Stimulated activated CD8-positive, alpha-beta memory T cell treated with anti-CD3 and anti-CD28 coated beads, Interleukin-7, amount 100 ng/mL, for 48 hours (primary cell): ENCODE measurements at places on chromosomes 1 and 21.

DNA sequence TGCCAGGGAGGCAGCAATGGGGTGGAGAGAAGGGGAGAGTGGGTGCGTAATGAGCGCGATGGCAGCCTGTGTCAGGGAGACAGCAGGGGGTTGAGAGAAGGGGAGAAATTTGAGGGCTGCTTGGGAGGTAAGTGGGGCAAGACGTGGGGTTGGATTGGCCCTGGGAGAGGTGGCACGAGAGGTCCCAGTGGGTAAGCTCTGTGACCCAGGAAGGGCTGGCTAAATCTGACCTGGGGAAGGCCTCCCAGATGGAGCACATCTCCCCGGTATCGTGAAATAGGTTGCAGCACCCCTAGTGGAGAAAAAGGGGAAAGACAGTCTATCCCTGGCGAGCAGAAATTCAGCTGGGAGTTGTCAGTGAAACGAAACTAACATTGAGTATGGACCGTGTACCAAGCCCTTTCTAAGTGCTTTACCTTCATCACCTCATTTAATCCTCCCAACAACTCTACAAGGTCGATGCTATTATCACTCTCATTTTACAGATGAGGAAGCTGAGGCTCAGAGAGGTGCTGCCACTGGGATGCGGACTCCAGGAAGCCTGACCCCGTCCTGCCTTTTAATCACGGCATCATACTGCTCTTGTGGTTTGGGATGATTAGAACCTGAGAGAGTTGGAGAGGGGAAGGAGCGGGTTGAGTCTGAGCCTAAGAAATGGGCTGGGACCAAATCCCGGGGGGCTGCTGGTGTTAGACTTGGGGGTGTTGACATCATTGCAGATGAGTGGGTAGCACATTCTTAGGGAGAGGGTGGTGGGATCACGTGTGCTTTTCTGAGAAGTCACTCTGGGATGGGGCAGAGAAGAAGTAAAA is 56.6 kb upstream of the RPL11 start:
- no peak for DNase-seq

DNA sequence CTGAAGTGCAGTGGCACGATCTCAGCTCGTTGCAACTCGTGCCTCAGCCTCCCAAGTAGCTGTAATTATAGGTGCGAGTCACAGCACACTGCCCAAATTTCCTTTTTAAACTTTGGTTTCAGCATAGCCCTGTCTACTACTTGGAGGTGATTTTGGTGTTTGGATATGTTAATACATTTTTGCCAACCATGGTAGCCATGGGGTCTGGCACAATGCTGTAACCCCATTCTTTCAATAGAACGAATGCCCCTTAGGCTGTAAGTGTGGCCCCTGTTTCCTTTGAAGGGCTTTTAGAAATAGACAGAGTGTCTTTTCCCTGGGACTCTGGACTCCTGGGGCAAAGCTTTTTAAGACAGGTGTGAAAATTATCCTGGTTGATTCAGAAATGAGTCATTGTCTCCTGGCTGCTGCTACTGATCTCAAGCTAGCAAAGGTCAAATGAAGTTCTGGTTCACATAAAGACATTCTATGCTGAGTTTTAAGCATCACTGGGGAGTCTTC is 141.1 kb upstream of the RUNX1 start:
- DNase-seq, result no peak

GRCh38 chr1:110707232-110707631 is 32.5 kb upstream of the KCNA3 start:
- no peak for DNase-seq

GRCh38 chr1:203036135-203036534 is 9.8 kb downstream of the PPFIA4 start:
- DNase-seq, result no peak

- DNase-seq, result no peak
These were observed 1028.8 kb downstream of the ADGRL2 start for GRCh38 chr1:82829527-82829926.

- DNase-seq, result no peak
These were observed 492 bp downstream of the FOXO6 start for GRCh38 chr1:41361495-41362356.

DNA sequence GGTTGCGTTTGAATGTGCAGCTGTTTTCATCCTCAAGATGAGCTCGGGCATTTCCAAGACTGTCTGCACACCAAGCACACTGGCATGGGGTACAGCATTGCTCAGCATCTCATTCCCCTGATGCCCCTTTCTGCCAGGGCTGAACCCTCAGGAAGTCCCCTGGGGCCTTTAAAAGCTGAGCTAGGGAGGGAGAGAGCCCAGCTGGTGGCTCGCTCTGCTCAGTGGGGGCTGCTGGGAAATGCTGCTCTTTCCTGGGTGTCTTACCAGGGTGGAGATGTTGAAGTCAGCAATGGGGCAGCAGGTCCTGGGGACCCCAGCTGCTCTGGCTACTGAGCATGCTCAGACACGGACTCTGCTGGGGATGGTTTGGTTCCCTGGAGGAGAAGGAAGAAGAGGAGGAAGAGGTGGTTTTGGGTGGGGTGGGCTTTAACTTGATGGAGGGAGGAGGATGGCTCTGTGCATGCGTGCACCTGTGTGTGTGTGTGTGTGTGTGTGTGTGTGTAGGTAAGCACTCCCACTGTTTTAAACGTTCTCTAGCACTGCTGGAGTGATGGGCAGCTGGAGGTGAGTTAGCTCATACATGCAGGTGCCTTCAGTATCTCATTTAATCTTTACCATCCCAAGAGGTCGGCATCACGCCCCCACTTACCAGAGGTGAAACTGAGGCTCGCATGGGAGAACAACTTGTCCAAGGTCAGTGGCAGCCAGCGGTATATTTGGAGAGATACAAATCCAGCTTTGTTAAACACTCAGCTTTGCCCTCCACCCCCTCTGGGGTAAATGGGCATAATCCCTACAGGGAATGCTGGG is 40.9 kb downstream of the ACTL8 start:
- DNase-seq, result no peak

GRCh38 chr1:3902571-3903091 is 2.6 kb upstream of the C1orf174 start:
- DNase-seq, result no peak

GRCh38 chr1:167099851-167100250 is 6.0 kb downstream of the STYXL2 start:
- DNase-seq, result no peak

GRCh38 chr1:247336390-247336789 is 4.7 kb upstream of the ZNF496 start:
- DNase-seq, result no peak

DNA sequence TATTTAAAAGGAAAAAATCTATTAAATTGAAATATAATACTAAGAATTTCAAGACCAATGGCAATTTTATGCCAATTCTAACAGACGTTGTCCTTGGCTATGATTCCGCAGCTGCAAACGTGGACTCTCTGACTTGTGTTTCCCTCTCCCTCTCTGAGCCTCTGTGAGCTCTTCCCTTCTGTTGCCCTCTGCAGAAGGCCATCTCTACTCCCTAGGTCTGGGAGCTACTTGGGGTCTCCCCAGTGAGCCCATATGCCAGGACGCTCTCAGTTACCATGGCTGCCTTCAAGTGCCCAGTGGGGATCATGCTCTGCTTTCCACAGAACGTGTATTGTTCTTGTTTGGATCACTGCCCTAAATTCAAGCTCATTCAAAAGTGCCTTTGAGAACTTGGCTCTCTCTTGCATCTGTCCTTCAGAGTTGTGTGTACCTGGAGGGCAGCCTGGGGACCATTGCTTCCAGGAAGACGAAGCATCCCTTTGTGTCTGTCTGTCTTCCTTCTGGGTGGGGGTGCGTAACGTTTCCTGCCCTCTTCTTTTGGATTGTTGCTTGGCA is 97.5 kb upstream of the TSPAN2 start:
- no peak for DNase-seq

- DNase-seq, result no peak
These were observed 114.8 kb downstream of the DNAH14 start for GRCh38 chr1:225044258-225044657.

DNA sequence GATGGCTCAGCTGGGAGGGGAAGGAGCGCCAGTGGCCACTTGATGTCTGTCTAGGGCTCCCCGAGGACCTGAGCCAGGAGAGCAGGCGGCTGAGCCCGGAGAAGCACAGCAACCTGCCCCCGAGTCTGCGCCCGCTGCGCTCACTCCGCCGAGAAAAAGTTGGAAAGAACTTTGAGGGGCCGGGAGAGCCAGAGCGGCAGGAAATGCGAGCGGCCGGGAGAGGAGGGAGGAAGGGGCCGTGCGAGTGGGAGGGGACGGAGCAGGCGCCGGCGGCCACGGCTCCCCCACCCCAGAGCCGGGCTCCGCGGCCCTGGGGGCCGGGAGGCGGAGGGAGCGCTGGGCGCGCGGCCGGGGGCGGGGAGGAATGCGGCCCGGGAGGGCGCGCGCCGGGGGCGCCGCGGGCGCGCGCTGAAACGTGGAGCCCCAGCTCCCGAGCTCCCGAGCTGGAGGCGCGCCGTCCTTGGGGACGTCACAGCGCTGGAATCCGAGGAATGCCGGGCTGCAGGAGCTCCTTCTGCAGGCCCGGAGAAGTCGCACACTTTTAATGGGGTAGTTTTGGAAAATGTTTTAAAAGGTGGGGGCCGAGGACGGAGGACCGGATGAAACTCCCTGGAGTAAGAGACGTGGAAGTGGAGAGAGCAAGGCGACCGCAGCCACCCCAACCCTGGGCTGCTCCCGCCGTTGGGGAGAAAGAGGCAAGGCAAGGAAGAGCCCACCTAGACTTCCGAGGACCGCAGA is at the start of gene PTPN14:
TSS of gene PTPN14 (minus strand) at position 167 of the 738 bp plus-strand sequence. CDS start 86,799 bp downstream, outside the sequence.
- DNase-seq, result no peak

- no peak for DNase-seq
These were observed 37.0 kb upstream of the ZNF496 start for GRCh38 chr1:247368490-247369145.

- DNase-seq, result no peak
These were observed 15.8 kb downstream of the APP start for GRCh38 chr21:26154753-26155152.

DNA sequence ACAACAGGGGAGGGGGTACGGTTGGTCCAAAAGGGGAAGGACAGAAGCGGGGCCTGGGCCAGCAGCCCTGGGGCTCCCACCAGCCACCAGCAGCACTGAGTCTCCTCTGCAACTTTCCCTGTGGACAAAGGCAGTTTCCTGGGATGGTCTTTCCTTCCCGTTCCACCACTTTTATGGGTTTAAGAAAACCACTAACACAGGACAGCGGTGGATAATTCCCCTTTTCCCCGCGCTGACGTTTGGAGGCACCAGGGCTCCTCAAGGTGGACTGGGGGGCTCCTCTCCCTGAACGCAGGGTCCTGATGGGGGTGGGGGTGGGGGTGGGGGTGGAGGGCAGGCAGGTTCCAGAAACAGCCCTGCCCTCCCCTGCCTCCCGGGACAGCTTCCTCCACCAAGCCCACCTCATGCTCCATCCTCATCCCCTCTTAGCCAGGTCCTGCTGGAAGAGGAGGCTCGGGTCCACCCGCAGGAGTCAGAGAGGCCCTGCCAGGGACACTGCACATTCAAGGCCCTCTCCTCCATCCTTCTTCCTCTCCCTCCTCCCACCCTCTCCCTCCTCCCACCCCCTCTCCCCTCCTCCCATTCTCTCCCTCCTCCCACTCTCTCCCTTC is 4.8 kb upstream of the COL6A1 start:
- no peak for DNase-seq

- DNase-seq, result no peak
These were observed 156.9 kb upstream of the DPYD start for GRCh38 chr1:98077691-98078090.

DNA sequence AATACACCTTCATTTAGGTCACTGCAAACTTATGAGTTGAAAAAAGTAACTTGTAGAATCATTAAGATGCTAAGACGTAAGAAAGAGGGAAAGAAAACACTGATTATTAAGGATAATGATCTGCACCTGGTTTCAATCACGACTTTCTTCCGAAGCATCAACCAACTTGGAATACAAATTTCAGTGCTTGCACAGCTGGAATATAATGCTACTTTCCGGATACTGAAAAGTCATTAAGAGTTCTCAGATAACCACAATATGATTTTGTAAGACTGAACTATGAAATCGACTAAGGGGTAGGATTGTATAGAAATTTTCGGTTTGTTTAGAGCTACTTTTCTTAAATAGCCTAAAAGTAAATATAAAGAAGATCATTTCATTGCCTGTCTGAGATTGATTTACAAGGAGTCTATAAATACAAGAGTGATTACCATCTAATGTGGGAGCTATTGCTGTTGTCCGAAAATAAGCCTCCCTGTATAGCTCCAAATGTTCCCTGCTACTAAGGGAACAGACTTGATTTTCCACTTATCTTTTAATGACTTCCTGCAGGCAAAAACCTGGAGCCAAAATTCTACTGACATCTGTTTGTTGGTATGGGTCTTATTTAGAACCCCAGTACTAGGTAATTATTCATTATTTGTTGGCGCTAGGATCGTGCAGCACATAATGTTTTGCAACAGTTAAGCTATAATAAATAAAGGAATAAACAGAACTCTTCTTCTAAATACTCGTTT is 673.3 kb downstream of the KCNT2 start:
- no peak for DNase-seq

GRCh38 chr1:34693081-34693480 is 61.8 kb upstream of the GJB5 start:
- DNase-seq, result no peak

DNA sequence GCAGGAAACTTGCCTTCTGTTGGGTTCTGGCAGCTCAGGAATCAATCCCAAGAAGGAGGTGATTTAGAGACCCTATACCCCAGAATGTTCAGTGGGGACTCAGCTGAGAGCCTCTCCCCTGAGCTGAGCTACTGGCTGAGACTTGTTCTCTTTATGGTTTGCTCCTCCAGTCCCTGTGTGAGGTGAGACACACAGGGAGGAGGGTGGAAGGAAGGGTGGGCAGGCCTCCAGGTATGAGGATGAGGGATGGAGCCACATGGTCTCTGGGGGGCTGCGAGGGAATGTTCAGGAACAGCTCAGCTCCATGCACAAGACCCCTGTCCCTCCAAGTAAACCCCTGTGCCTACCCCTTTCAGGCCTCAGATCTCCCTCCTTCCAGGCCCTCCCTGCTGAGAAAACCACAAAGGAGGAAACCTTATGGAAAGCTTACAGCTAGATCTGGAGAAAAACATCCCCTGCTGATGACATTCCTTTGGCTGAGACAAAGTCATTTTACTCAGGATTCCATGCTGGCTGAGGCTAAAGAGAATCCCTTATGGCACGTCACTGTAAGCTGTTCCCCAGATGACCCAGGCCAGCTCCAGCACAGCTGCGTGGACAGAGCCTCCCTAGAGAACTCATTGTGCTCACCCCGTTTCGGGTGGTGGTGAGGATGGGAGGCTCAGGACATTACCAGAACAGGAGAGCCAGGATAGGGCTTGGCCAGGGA is 91.5 kb upstream of the IPO9 start:
- DNase-seq, result no peak

DNA sequence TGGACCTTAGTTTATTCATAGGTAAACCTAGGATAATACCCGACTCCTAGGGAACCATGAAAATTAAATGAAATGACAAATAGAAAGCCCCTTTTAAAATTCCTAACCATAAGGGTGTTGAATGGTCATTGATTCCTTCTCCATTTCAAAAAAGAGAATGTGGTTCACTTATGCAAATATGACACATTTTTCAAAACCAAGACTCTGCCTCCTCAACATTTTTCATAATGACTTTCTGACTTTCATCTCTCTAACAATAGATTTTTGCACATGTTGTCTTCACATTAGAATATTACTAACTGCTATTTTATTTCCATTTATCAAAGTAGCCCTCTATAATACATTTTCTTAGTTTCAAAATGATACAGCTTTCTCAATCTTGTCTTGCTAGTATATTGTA is 169.1 kb downstream of the NTNG1 start:
- DNase-seq, result no peak
